Activated T-cell treated with anti-CD3 and anti-CD28 coated beads, Interleukin-2, amount 50 U/mL, for 48 hours (primary cell): ENCODE measurements at places on chromosomes 11 and 22.

GRCh38 chr22:19641254-19641982 is 72.9 kb upstream of the SEPTIN5 start:
- no peak for DNase-seq

- no peak for DNase-seq
These were observed 79.0 kb downstream of the TTC28 start for GRCh38 chr22:28600546-28601143.

- DNase-seq: no peak
These were observed 234.0 kb downstream of the ST3GAL4 start for GRCh38 chr11:126589492-126589803.

GRCh38 chr11:97963528-97964331 is 1057.0 kb upstream of the CNTN5 start:
- no peak for DNase-seq

DNA sequence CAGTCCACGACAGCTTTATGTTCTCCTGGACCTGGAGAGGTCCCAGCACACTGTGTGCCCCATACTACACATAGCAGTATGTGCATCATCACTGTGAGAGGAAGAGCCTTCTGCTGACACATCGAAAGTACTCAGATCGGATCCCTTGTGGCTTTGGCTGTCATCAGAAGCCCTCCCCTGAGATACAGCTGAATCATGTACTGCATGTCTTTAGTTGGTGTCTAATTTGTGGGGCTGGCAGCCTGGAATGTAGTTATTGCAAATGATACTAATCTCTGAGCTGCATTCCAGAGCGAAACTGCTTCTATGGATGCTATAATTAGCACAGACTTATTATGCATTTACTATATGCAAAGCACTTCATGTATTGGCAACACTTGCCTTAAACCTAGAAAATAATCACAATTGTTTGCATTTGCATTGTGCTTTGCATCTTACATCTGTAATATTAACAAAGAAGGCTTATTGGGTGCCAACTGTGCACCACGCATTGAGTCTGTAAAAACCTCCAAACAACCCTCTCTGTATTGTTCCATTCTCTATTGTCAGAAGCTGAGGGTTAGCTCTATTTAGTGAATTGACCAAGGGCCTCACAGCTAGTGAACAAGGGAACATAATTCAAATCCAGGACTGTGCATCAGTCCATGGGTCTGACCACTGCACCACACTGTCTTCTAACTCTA is 89.2 kb upstream of the CRTAM start:
- DNase-seq: peak; percentile 60

DNA sequence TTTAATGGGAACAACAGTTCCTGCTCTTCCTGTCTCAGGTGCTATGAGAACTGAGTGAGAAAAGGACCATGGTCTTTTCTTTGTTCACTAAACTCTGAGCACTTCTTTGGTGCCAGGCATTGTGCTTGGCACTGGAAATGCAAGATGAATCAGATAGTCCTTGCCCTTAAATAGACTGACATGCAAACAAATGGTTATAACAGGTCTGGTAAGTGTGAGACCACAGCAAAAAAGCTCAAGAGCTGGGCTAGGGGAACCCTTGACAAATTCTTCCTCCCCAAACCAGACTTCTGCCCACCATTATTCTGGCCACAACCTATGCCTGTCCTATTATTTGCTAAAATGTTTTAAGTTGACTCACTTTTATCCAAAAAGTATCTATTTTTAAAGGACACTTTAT is 5.1 kb downstream of the SLC43A3 start:
- no peak for DNase-seq

- DNase-seq: peak; percentile 82
These were observed 53.8 kb downstream of the ST14 start for GRCh38 chr11:130213143-130213978.

DNA sequence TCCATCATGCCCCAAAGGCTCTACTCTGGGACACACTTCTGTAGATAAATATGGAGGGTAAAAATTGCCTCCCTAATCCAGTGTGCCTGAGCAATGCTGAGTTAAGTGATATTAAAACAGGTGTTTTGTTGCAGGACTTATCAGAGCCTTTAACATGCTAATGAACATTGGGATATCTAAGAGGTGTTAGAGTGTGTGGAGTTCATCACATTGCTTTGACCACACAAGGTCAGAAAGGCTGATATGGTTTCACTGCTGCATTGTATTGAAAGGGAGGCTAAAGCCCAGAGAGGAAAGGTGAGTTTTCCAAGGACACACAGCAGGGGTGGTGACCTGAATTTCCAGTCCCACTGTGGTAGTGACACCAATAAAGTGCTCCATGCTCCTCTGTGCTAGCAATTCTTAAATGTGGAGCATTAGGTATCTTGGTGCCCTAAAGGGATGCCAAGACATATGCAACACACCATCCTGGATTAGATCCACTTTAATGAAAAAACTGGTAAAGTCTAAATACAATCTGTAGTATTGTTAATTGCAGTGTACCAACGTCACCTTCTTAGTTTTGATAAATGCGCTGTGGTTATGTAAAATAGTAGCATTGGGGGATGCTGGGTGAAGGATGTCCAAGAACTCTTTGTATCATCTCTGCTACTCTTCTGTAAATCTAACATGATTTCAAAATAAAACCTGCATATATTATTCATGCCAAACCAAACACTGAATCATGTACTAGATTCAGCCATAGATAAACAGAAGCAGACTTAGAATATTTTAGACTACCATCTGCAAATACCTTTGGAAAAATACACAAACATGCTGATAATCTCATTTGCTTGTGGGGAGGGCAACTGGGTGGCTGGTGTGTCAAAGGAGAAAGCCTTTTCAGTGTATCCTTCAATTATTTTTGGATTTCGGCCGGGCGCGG is 45.8 kb downstream of the MIAT start:
- DNase-seq: no peak

GRCh38 chr11:80118073-80118472 is 677.2 kb upstream of the TENM4 start:
- DNase-seq: no peak

GRCh38 chr11:60394666-60395380 is 1.4 kb upstream of the MS4A14 start:
- DNase-seq: no peak

- DNase-seq: no peak
These were observed 40.2 kb downstream of the TBX1 start for GRCh38 chr22:19800761-19801244.

GRCh38 chr11:64674774-64675173 is 48.2 kb downstream of the NRXN2 start:
- DNase-seq: no peak

DNA sequence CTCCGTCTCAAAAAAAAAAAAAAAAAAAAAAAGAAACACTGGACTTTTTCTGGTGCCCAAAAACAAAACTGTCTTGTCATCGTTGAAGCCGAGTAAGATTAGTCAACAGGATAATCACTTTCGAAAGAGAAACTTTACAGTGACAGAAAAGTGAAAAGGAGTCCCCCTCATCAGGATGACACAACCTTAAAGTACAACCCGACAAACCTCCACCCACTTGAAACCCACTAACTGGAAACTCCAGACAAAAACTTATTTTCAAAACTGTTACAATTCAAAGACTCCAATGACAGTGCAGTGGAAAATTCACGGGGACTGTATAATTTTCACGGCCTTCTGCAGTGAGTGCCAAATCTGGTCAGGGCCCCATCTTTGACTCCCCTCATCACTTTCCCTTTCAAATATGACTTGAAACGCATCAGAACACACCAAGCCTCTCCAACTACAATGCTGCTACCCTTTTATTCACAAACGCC is 1.3 kb downstream of the DENND5A start:
- peak; percentile 66 for DNase-seq

- DNase-seq: peak; percentile 54
These were observed 539 bp downstream of the EIF4ENIF1 start for GRCh38 chr22:31488988-31489617.

- DNase-seq: no peak
These were observed 26.1 kb upstream of the BAIAP2L2 start for GRCh38 chr22:38136607-38137006.

GRCh38 chr11:134543241-134543640 is 131.2 kb upstream of the B3GAT1 start:
- no peak for DNase-seq

GRCh38 chr11:90629229-90629806 is 406.5 kb upstream of the CHORDC1 start:
- DNase-seq: no peak

GRCh38 chr11:13577881-13578280 is 82.1 kb upstream of the PTH start:
- DNase-seq: no peak

DNA sequence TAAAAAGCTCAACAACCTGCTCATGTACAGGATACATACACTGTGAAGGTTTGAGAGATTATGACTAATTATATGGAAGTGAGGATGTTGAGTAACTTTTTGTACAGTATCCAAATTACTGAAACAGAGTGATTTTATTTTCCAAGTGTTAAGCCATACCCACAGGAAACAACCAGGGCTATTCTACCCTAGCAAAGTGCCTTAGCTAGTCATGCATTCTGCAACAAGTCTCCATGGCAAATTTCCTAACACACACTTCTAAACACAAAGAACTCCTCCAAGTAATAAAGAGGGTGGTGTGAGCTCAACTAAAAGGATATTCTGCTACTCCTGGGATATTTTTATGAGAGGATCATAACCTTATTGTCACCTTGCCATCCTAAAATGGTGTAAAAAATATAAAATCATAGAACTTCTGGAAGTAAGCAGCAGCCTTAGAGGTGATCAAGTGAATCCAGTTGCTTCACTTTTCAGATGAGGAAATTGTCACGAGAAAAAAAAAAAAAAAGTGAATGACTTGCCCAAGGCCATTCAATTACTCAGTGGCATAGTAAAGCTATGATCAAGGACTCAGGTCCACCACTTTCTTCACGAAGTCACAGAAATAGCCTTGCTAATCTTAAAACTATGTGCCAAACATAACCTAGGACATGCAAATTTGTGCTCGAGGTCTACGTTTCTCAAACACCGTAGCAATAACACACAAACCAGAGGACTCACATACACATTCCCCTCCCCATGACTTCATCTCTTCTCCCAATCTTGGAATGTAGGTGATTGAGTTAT is 4.2 kb downstream of the LGR4 start:
- DNase-seq: no peak

DNA sequence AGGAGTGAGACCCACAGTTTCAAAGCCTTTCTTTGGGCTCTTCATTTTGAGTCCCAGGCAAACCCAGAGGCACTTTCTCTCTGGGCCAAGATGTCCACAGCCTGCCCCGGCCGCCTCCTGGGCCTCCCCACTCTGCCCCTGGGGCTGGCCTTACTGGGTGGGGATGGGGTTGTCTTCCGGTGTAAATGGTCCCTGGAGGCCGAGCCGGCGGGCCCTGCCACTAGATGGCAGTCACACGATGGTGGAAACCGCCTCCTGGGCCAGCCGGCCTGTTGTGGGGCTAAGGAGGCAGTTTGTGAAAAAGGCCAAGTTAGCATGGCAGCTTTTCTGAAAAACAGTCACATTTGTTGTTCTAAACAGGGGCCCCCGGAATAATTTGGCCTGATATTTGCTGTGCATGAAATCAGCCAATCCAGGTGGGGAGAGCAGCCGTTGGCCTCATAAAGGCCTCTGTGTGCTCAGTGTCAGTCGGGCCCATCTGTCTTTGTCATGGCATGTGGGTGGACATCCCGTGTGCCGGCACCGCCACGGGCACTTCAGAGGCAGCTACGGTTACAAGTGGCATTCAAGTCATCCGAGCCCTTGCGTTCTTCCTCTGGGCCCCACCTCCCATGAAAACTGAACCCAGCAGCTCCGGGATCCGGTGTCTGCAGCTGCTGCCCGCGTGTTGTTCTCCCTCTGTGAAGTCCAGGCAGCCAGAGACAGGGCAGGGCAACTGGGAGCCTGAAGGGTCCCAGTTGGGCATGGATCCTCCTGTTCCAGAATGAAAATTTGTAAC is 6.5 kb downstream of the MRPL23 start:
- DNase-seq: peak; percentile 25

DNA sequence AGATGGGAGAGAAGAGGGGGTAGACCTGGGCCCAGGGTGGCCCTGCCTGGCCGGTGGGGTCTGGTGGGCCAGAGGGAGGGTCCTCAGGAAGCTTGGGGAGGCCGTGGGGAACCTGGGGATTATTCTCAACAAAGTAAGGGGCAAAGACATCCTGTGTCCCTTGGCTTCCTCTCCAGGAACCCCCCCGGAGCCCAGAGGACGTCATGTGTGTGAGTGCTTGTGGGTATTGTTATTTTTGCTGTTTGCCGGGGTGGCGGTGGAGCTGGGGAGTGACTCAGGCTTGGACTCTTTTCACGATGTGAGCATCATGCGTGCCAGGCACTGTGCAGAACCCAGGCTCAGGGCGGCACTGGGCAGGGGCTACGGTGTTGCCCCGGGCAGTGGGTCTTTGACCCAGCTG is 982 bp upstream of the SHANK3 start:
- no peak for DNase-seq

DNA sequence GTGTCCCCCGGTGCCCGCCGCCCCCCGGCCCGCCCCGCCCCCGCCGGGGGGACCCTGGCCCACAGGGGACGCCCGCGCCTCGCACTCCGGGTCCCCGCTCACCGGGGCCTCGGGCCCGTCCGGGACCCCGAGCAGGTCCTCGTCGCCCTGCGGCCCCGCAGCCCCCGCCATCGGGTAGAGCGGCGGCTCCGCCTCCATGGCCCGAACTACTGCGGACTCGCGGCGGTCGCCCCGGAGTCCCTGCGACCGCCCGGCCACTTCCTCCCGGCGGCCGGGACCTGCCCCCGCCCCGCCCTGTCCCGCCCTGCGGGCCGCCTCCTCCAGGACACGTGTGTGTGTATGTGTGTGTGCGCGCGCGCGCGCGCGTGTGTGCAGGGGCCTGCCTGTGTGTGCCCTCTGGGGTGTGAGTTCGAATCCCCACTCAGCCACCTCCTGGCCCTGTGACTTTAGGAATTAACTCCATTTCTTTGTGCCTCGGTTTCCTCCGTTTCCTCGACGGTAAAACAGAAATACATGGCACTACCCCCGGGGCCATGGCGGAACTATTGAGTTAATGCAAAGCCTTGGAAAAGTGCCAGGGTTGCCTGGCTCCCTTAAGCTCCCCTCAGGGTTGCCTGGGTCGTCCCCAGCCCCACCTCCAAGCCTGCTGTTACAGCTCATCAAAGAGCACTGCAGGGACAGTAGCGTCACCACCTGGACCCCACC is at the start of gene UNC93B1:
TSS of gene UNC93B1 (minus strand) at position 252 of the 705 bp plus-strand sequence. CDS start at position 198, 54 bp downstream.
- DNase-seq: peak; percentile 90
